ENCODE measurements at places on chromosomes 13 and 19.

- no peak for DNase-seq
Observed at GRCh38 chr13:77507931-77508776, 27.4 kb upstream of the SCEL start.

DNA sequence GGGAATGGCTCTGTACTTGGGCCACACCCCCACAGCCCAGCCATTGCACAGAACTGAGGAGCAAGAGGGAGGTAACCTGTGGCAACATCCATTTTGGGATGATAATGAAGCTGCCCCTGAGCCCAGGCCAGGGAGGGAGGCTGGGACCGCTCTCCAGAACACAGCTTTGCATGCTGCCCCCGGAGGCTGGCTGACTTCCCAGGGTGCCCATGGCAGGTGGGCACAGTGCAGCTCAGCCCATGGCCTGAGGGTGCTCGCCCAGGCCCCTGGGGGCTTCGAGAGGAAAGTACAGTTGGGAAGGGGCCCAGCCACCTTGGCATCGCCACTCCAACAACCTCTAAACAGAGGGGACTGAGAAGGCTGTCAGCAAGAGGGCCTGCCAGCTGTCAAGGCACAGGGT, 5.7 kb downstream of the COPE start:
- DNase-seq: no peak

GRCh38 chr13:50714891-50715290, 128.6 kb downstream of the DLEU7 start:
- no peak for DNase-seq

DNA sequence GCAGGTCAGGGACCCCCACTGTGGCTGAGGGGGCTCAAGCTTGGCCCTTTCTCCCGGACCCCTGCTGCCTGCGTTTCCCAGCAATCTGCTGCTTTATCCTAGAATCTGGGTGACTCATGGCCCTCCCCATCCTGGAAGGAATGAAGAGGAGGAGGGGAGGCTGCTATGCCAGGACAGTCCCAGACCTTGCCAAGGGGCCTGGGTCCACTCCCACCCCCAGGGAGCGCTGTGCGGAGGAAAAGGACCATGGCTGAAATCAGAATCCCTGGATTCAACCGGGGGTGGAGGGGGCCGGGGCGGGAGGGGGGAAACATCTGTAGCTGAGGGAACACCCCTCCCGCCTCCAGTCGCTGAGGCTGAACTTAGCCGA, 20.5 kb downstream of the ZNF114 start:
- peak; percentile 62 for DNase-seq

- no peak for DNase-seq
Observed at GRCh38 chr13:44068169-44068568, 188.5 kb downstream of the LACC1 start.

DNA sequence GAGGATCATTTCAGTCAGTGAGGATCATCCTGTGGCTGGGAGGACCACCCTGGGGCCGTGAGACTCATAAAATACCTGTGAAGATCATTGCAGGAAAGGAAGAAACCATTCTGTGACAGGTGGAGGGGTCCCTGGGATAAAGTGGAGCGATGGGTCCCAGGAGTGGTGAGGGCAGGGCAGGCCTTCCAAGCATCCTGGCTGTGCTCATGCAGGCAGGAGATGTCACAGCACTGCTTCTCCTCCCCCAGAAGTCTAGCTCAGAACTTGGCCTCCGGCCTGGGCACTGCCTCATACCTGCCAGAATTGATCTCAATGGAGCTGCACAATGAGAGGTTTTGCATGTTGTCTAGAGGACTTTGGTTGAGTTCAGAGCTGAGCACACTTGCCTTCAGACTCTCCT, 11.1 kb downstream of the KLK1 start:
- DNase-seq: no peak

DNA sequence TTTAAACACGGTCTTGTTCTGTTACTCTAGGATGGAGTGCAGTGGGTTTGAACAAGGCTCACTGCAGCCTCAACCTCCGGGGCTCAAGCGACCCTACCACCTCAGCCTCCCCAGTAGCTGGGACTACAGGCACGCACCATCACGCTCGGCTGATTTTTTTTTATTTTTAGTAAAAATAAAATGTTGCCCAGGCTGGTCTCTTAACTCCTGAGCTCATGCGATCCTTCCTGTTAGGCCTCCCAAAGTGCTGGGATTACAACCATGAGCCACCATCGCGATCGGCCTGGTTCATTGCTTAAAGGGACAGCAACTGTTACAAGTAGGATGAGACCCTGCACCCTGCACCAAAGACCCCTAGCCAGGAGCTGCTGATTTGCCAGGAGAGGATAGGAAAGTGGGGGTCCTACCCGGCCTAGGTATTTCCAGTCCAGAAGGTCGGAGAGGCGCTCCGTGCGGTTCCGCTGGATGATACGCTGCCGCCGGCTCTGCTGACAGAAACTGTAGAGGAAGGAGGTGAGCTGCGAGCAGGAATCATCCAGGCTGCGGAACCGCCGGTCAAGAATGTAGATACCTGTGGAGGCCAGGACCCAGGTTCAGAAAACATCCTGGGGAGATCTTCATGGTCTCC, 5.1 kb downstream of the FTL start:
- DNase-seq: no peak

DNA sequence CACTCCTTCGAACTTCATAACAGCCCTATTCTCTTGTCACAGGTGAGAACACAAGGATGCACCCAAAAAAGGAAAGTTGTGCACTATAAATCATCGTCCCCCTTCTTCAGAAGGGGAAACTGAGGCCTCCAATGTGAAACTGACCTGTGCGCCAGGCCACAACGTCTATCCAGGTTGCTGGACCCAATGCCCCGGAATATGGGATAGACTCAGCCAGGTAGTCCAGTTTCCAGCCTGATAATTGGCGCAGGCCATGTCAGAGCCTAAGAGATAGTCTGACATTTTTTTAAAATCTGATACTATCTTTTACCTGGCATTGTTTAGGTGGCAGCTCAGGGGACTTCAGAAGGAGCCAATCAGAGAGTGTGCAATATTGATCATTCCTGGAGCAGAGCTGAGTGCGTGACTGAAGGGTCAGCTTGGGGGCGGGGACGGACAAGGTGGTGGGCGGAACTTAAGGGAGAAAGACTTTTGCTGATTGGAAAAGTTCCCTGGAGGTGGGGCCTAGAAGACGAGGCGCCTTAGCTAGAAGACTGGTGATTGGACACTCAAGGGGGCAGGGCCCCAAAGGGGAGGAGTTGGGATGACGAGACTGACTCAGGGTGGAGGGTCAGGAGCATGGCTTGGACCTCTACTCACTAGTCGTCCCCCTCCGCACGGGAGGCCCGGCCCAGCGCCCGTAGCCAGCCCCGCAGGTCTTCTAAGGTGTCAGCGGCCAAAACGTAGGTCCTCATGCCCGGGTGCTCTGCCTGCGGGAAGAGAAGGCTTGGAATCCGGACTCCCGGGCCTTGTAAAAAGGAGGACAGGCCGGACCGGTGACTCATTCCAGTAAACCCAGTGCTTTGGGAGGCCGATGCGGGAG, 8.5 kb downstream of the PLEKHA4 start:
- peak; percentile 75 for DNase-seq

All from aorta (tissue), 5 donors.